ENCODE measurements at places on chromosomes 6 and 20.
A peak's percentile ranks its signal among the peaks of the same experiment; 100 is the strongest.

GRCh38 chr20:1685304-1686052, 27.9 kb upstream of the SIRPG start:
- DNase-seq = no peak

- DNase-seq = no peak
These were observed 16.4 kb downstream of the MICA start for GRCh38 chr6:31419842-31420241.

DNA sequence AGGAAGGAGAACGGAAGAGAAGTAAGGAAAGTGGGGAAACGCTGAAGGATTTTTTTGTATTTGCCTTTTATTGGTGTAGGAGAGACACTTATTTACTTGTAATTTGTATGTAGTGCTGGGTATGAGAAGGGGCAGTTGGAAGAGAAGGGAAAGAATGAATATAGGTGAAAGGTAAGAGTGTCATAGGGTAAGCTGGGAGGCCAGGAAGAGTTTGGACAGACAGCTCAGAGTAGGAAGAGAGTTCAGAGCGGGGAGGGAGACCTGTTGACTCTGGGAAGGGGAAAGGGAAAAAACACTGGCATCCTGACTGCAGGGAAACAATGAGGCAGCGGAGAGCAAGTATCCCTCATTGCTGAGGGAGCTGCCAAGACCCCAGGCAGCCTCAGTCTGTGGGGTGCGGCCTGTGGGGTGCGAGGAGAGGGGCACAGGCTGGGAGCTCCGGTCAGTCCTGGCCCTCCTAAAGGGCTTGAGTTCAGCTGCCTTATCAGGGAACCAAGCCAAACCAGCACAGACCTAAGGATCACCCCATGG, 3.1 kb downstream of the TRAF3IP2 start:
- DNase-seq = no peak

GRCh38 chr6:16511040-16511660, 250.1 kb downstream of the ATXN1 start:
- DNase-seq = no peak

DNA sequence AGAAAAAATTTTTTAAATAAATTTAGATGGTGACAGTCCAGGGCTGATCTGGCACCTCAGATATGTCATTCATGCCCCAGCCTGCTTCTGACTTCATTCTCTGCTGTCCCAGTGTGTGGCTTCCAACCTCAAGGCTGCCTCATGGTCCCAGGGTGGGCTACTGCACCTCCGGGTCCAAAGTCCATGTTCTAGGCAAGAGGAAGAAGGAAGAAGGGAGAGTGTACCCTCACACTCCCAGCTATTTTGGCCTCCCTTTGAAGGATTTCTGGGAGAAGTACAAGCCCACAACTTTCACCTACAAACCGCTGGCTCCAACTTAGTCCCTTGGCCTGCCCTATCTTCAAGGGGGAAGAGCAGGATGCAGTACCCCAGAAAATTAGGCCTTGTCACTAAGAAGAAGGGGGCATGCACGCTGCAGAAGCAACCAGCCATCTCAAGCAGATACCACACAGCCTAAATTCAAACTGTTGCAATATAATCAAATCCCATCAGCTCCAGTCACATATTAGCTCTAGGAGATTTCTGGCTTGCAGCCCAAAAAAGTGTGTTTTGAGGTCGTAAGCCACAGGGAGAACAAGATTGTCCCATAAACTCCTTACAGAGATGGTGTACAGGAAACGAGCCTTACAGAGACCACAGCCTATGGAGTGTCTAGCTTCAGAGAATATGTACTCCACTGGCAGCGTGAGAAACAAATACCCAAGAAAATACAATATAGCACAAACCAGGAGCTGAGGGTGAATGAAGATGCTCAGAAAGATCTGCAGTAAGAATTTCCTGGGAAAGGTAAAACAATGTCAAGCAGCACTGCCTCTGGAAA, 906 bp upstream of the BTN3A2 start:
- no peak for DNase-seq

- DNase-seq = no peak
These were observed 46.2 kb downstream of the SNRNP48 start for GRCh38 chr6:7636151-7636550.

DNA sequence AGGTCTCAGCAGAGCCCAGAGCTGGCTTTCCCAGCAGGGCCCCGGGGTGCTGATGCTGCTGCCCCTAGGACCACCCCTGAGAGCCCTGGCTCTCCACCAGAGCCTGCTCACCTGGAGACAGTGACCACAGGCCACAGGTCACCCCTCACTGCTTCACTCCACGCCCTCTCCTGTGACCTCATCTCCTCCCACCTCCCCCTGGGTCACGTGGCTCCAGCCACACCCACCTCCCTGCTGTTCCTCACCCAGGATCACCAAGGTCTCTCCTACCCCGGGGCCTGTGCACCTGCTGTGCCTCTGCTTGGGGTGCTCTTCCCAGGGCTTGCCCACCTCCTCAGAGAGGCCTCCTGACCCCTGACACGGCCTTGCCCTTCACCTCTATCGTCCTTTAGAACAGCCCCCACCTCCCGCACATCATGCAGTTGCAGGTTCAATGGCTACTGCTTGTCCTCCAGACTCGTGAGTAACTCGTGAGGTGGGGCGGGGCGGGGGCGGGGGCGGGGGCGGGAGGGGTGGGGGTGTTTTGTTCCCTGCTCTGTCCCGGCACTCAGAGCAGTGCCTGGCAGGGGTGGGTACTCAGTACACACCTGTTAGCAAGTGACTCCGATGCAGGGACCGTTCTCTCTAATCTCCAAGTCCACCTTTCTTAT, 468.0 kb downstream of the PREX1 start:
- peak; percentile 49 for DNase-seq
